ENCODE measurements at places on chromosomes 11 and 22. TPM values are rescaled to one million over a fixed set of nuclear protein-coding genes. Genes with fewer than 3 reads are reported as not detected.

Gene RASSF10
- total RNA-seq = 0.16 TPM

Gene SLC25A22
- 4.2 TPM for total RNA-seq

Gene POTEH
- not detected for total RNA-seq

Gene LARGE2
- total RNA-seq = 0.88 TPM

Gene MMP10
- not detected for total RNA-seq

Gene HEPN1
- total RNA-seq = not detected

Gene VSIG2
- total RNA-seq = 0.65 TPM

Gene BTG4
- not detected for total RNA-seq

Gene TYR
- not detected for total RNA-seq

Gene CCDC15
- 0.25 TPM for total RNA-seq

Gene CST6
- not detected for total RNA-seq

Gene MUC15
- total RNA-seq = not detected

Gene MMP12
- not detected for total RNA-seq

Gene MED15
- 48.1 TPM for total RNA-seq

Gene SPDYC
- total RNA-seq = not detected

Gene ELFN2
- 0.02 TPM for total RNA-seq

Gene DEUP1
- total RNA-seq = not detected

Gene SCGB1A1
- not detected for total RNA-seq

Gene C11orf21
- 29.9 TPM for total RNA-seq

Gene MMP11
- total RNA-seq = 10.4 TPM

Gene APLNR
- total RNA-seq = 9.4 TPM

Gene ARHGAP42
- 7.3 TPM for total RNA-seq

Gene LAYN
- 6.9 TPM for total RNA-seq

Gene KRTAP5-2
- not detected for total RNA-seq

Gene RAG1
- total RNA-seq = 2.1 TPM

Gene IGHMBP2
- total RNA-seq = 18.0 TPM

Gene OR51B4
- not detected for total RNA-seq

Gene MAPK8IP1
- total RNA-seq = 7.7 TPM

Gene FLRT1
- 0.20 TPM for total RNA-seq

Gene CASP4
- total RNA-seq = 32.3 TPM

Gene WBP2NL
- total RNA-seq = 0.37 TPM

Gene RFPL2
- total RNA-seq = not detected

Gene TSGA10IP
- total RNA-seq = not detected

Gene C2CD2L
- total RNA-seq = 9.1 TPM

Gene NPAS4
- not detected for total RNA-seq

Gene SERPING1
- 221 TPM for total RNA-seq

Gene TUB
- 18.4 TPM for total RNA-seq

Gene ATF4
- 193 TPM for total RNA-seq

Gene MUC2
- total RNA-seq = not detected

Gene APOBEC3H
- total RNA-seq = 1.7 TPM

Gene PEX16
- 17.1 TPM for total RNA-seq

Gene MORC2
- 17.4 TPM for total RNA-seq

Gene HBB
- total RNA-seq = 123 TPM

Gene PIWIL4
- 0.75 TPM for total RNA-seq

Gene RAB3IL1
- total RNA-seq = 8.7 TPM

Gene PGR
- total RNA-seq = 7.8 TPM

Gene LMNTD2
- 0.10 TPM for total RNA-seq

Gene APOA4
- not detected for total RNA-seq

Gene C11orf16
- not detected for total RNA-seq

Data from heart left ventricle (tissue), 16 donors.